ENCODE measurements at places on chromosomes 5 and 9.

DNA sequence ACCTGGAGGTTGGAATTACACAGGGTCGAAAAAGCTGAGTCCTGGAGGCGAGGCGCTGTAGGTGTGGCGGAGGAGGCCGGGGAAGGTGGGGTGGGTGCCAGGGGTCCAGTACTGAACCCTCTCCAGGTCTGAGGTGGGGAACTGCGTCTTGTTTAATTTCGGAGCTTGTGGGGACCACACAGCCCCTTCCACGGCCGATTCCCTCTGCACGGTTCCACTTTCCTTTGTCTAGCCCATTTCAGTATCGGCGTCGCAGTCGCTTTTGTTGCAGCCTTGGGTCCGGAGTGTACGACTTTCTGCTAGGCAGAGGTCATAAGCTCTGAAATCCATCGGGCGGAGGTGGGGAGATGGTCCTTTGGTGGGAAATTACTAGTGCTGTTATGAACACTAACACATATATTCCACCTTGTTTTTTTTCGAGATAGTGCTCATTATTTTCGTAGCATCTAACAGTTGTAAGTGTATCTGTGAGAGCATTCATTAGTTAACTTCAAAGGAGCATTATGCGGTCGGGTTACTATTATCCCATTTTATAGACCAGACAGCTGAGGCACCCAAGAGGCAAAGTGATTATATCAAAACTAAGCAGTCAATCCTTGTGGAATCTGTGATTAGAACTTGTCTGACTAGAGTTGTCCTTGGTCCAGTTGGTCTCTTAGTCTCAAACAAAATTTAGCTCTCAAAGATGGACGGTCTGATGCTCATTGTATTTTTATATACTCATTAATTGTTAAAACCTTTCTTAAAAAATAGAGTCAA is 737 bp downstream of the RNF180 start:
- no peak for DNase-seq

DNA sequence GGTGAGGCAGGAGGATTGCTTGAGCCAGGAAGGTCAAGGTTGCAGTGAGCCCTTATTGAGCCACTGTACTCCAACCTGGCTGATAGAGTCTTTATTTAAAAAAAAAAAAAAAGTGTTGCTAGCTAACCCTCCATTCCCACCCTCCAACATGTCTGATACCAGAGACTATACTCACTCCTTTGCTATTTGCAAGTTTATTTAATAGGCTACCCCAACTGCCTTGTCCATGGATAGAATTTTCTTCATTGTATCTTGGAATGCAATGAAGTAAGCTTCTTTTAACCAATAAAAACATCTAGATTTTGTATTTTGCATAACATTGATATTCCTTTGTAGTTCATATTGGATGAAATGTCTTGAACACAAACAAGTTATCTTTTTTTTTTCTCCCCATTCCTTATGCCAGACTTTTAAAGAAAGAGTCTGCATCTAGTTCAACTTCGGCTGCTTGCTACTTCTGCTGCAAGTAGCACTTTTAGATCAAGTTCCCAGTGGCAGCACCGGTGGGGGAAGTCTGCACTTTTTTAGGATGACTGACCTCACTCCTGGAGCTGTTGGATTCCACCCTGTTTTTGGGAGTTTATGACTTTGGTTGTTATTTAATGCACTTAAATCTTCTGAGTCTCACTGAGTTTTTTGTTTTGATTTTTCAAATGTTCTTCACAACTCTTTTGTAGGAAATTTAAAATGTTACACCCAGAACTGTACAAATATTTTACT is 112.5 kb downstream of the UHRF2 start:
- no peak for DNase-seq

GRCh38 chr9:93304574-93305496 is 120.9 kb downstream of the WNK2 start:
- no peak for DNase-seq

DNA sequence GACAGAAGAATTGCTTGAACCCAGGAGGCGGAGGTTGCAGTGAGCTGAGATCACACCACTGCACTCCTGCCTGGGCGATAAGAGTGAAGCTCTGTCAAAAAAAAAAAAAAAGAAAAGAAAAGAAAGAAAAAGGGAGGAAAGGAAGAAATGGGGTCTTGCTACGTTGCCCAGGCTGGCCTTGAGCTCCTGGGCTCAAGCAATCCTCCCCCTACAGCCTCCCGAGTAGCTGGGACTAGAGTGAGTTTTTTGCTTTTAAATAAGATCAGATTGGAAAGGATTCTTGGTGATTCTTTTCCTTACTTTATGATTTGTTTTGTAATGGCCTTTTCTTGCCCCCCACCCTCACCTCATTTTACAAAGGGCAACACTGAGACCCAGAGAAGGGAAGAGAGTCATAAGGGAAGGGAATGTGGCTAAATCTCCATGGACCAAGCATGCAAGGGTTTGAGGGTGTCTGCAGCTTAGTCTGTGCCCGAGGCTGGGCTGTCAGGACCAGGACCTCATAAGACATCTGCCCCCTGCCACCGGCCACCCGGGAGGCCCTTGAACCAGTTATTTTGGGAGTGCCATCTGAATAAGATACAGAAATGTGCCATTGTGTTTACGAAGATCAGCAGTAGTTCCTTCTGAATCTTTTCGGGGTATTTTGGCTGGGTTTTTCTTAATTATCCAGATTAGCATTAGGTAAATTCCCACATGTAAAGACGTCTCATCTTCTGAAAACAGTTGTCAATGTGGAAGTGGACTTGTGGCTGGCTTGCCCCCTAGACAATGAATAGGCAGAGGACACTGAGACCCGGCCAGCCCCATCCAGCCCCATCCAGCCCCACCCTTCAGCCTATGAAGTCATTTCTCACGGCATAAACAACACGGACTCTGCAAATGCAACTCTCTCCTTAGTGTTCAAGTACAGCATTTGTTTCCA is 44.5 kb upstream of the GRHPR start:
- DNase-seq, result no peak

DNA sequence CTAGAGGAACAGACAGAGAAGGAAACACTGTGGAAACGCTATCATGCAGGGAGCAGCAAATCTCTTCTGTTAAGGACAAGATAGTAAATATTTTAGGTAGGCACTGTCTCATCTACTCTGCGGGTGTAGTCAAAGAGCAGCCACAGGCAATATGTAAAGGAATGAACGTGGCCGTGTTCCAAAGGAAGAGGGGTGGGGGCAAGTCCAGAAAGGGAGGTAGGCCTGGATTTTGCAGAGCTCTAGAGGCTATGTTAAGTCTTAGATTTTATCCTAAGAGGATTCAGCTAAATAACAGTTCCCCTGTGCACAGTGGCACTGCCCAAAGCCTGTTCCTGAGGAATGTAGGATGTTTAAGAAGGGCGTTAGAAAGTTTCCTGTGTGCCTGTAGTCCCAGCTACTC is 161.6 kb downstream of the ACTL7B start:
- no peak for DNase-seq

- DNase-seq, result no peak
Measured at GRCh38 chr5:61349935-61350334, 17.9 kb downstream of the ZSWIM6 start.

GRCh38 chr5:167755420-167755819 is 536.0 kb upstream of the WWC1 start:
- DNase-seq, result no peak

DNA sequence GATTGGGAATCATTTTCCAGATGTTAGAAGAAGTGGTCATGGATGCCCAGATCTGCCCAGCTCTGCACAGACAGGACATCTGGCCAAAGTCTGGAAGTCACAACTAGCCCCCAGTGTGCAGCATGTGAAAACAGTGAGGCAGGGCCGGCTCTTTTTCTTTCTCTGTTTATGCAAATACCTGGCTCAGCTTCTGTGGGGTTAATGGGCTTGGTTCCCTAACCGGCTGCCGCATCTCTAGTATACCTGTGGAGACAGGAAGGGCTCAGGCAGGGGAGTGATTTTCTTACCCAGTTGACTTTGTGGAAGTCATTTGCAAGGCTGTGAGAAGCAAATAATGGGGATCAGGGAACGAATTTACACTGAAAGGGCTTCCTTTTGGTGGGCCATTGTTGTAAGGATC is 254.8 kb upstream of the PANK3 start:
- no peak for DNase-seq

- no peak for DNase-seq
Measured at GRCh38 chr9:82167296-82167695, 178.7 kb downstream of the SPATA31D1 start.

DNA sequence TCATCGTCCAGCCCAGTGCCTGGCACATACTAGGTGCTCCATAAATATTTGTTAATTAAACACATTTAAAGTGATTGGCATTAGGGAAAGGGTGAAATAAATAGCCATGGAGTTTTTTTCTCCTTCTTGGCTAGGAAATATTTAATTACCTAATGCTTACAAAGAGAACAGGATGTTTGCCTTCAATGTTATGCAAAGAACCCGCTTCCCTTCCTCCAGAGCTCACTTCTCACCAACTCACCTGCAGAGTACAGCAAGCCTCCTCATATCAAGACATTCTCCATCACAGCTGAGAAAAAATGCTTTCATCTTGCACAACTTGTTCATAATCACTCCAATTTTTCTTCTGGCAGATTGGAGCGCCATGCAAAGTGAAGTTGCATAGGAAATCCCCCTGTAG is 161.7 kb upstream of the STK32A start:
- no peak for DNase-seq

- DNase-seq, result no peak
Measured at GRCh38 chr5:101102506-101102905, 199.4 kb upstream of the ST8SIA4 start.

DNA sequence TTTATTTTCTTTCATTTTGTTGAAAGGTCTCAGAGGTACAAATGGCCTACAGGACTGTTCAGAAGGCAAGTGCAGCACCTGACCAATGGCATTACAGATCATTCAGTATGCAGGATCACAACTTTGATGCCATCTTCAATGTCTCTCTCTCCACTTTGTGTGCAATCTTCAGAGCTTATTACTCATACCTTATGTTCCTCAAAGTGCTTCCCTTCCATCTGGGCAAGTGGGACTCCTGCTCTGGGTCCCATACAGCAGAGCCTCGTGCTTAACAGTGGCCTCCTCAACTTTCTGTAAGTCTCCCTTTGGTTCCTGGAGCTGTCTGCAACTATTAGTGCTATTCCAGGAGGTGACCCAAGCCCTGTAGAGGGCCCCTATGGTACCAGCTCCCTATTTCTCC is 358.4 kb upstream of the RPS23 start:
- DNase-seq, result no peak

DNA sequence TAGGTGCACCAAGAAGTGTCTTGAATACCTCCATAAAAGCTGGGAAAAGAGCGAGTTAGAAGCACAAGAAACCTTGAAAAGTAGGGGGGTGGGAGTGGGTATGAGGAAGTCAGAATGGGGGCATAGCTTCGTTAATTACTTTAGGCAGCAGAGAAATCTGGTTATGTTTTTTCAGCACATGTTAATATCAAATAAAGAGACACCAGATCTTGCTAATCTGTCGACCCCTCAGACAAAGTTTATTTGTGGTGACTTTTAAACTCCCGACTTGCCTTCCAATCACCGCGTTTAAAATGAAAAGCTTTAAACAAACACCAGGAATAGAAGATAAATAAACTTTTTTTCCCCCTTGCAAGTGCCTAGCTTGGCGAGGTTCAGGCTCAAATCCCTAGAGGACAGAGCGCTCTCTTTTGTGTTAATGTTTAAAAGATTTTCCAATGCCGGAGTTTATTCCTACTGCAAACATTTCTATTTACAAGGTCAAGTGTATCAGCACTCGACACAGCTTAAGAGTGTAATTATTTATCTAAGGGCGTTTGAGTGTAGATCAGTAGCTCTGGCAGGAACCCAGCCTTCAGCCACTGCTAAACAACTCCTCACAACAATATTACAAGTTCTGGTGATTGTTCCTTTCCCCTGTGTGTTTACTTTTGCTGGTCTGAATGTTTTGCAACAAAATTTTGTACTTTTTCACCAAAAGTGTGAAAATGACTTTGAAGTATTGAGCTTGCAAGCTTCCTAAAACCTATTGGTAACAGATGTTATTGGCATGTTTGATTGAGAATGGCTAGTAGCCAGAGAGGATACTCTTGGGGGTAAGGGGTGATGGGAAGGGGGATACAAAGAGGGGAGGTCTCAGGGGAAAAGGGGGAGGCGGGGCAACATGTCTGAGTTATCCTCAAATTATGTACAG is 3.8 kb downstream of the GAS1 start:
- no peak for DNase-seq

GRCh38 chr5:52735139-52735538 is 52.6 kb upstream of the ITGA1 start:
- no peak for DNase-seq

DNA sequence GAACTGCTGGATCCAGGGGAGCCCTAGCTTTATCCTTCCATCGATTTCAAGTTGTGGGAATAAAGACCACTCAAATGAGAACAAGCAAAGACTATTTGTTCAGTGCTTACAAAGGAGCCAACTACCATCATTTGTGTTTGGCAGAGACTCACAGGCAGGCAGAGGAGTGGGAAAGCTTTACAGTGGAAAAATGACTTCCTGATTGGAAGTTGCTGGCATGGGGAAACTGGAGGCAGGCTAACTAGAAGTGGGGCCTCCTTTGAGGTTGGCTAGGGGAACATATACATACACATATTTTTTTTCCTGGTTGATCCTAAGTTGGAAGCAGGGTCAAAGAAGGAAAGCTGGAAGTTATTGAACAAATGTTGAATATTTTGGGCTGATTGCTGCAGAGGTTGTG is 121.7 kb downstream of the ACTBL2 start:
- DNase-seq, result no peak

DNA sequence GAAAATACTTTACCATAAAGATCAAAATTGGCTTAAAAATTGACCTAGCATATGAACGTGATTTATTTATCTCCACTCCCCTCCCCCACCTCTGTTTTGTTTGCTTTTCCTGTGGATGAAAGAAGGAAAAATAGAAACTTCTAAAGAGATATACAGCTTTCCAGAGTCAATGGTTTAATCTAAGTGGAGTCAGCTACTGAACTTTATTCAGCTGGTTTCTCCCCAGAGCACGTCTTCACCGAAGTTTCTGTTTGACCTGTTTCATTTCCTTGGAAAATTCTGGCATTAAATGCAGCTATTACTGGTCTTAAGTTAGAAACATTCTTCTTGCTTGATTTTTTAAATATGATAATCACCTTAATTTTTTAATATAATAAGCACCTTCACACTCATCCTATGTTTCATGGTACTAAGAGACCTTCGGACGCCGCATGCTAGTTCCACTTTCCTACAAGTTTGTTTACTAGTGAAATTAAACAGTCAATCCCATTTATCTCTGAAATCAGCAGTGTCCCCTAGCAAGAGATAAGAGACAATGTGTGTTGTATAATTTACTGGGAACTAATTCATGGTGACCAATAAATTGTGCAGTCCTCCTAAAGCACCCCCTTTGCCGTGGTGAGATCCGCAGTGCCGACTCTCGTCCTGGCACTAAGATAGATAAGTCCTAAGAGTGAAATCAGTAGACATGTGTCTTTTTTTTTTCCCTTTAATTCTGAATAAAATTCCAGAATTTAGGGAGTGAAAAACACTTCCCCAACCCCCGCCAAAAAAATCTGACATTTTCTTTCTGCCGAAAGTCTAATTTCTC is 89.9 kb downstream of the ARL15 start:
- no peak for DNase-seq

GRCh38 chr9:106897236-106897635 is 34.3 kb downstream of the ZNF462 start:
- DNase-seq, result no peak

Measured in activated gamma-delta T cell treated with anti-CD3 and anti-CD28 coated beads, Interleukin-2, amount 50 U/mL, for 16 hours (primary cell).